ENCODE measurements at places on chromosomes 5 and 9. TPM values are rescaled to one million over a fixed set of nuclear protein-coding genes. Genes with fewer than 3 reads are reported as not detected.

SPEF2 gene
- total RNA-seq: 1.2 TPM

LRRC26 gene
- not detected for total RNA-seq

RGS7BP gene
- not detected for total RNA-seq

MYO10 gene
- total RNA-seq: 33.6 TPM

N4BP3 gene
- total RNA-seq: 1.8 TPM

RNF14 gene
- 54.2 TPM for total RNA-seq

ELOVL7 gene
- total RNA-seq: 0.09 TPM

POU5F2 gene
- 0.43 TPM for total RNA-seq

G3BP1 gene
- total RNA-seq: 89.2 TPM

CDKN2A gene
- total RNA-seq: 28.2 TPM

TLX3 gene
- total RNA-seq: not detected

CBY3 gene
- 0.16 TPM for total RNA-seq

BAAT gene
- total RNA-seq: not detected

ZNF483 gene
- total RNA-seq: 1.9 TPM

CARTPT gene
- total RNA-seq: not detected

AIF1L gene
- 0.16 TPM for total RNA-seq

SLC22A5 gene
- 6.0 TPM for total RNA-seq

CYLC2 gene
- not detected for total RNA-seq

SPINK7 gene
- not detected for total RNA-seq

LHX3 gene
- not detected for total RNA-seq

MCTP1 gene
- total RNA-seq: 4.4 TPM

REXO4 gene
- total RNA-seq: 14.7 TPM

C9orf43 gene
- total RNA-seq: 0.16 TPM

TXNDC8 gene
- not detected for total RNA-seq

GABRA1 gene
- not detected for total RNA-seq

Measured in bronchial smooth muscle cell (primary cell).